ENCODE measurements at places on chromosomes 6 and 20.

DNA sequence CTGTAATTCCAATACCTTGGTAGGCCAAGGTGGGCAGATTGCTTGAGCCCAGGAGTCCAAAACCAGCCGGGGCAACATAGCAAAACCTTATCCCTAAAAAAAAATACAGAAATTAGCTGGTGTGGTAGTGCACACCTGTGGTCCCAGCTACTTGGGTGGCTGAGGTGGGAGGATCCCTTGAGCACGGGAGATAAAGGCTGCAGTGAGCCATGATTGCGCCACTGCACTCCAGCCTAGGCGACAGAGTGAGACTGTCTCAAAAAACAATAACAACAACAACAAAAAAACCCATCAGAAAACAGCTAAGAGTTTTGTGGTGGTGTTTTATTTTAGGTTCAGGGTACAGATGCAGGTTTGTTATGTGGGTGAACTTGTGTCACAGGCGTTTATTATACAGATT is 42.9 kb upstream of the FANCE start:
- no peak for DNase-seq

DNA sequence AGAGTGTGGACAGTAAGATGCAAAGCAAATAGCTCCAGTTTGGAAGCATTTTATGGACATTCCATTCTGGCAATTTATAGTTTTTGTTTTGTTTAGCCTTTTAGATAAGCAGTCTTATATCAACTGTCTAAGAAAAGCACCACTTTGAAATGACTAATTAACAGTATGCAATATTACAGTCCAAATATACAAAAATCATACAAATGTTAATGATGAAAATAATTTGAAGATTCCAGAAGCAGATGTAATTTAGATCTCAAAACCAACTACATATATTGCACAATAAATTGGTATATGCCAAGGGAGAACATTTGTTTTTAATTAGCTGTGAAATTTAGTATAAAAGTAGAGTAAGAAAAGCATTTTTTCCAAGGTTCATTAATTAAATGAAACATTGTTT is 158.8 kb downstream of the KIF6 start:
- no peak for DNase-seq

GRCh38 chr6:37521674-37522073 is 22.0 kb upstream of the CCDC167 start:
- no peak for DNase-seq

GRCh38 chr6:153997221-153997620 is 41.8 kb upstream of the OPRM1 start:
- DNase-seq = no peak

- no peak for DNase-seq
Measured at GRCh38 chr6:108484016-108484415, 76.7 kb upstream of the FOXO3 start.

DNA sequence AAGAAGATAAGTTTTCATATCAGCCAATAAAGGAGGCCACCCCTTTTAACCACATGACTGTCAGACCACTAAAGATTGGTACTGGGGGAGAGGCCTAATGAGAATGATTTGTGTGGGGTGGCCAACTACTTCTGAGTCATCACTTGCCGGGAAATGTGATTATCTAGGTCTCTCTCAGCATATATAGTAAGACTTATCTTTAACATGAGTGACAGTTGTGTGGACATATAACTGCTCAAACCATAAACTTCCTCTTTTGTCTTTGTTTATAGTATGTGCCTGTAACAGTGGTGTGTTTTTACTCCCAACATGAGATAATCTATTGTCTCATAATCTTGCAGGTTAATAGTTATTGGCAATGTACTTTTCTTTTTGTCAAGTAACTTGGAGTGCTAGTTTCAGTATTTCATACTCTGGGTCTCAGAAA is 312.4 kb downstream of the CDKAL1 start:
- DNase-seq = peak; percentile 33

GRCh38 chr6:56838016-56838555 is 116.8 kb upstream of the BEND6 start:
- DNase-seq = no peak

GRCh38 chr6:2505624-2506023 is 245.1 kb downstream of the MYLK4 start:
- no peak for DNase-seq

GRCh38 chr20:17598013-17598550 is 28.2 kb downstream of the DSTN start:
- no peak for DNase-seq

DNA sequence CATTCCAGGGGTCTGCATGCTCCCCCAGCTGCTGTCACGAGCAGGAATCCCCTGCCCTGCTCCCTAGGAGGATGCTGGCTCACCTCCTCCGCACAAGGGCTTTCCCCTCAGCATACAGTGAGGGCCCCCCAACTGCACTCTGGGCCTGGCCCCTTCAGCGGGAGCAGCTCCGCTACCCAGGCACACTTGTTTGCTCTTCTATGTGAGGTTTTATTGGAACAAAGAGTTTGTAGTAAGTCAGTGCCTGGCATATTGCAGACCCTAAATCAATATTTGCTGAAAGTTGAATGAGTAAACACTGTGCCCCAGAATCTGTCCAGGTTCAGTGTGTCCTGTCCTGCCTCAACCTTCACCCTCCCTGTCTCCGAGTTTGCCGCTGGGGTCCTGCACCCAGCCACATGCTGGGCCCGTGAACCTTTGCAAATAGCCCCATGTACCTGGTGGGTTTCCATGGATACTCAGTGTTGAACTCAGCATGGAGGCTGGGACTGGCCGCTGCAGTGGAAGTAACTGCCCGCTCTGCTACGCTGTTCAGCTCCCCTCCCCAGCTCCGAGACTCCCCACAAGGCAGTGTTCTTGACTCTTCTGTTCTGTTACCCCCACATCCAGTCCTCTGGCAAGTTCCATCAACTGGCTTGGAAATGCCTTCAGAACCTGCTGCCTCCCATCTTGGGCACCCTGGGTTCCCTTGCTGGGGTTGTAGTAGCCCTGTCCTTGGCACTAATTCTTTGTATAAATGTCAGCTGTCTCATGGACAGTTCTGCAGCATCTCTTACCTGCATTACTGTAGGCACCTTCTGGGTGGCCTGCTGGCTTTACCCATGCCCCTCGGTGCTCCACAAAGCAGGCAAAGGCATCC is 15.7 kb downstream of the SLC22A1 start:
- no peak for DNase-seq

- DNase-seq = no peak
Measured at GRCh38 chr6:166266336-166266735, 41.9 kb downstream of the PRR18 start.

DNA sequence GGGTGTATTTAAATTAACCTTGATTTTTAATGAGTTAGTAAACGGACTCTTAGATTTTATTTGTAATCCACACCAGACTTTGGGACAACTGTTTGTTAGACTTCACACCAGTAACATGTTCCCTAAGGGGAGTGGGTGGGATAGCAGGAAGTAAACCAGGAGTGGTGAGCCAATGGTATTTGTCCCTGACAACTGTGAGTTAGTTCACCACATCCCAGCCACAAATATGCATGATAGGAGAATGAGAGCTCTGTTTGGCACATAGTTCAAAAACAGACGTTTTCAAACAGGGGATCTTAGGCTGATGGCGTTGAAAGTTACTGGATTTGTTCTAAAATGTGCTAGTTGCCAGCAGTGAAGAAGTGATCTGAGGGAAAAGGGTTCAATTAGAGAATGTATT is 18.7 kb upstream of the COL10A1 start:
- DNase-seq = peak; percentile 83

GRCh38 chr20:40607927-40608326 is 81.1 kb downstream of the MAFB start:
- no peak for DNase-seq

- DNase-seq = no peak
Measured at GRCh38 chr6:41722969-41723529, 12.4 kb downstream of the TFEB start.

DNA sequence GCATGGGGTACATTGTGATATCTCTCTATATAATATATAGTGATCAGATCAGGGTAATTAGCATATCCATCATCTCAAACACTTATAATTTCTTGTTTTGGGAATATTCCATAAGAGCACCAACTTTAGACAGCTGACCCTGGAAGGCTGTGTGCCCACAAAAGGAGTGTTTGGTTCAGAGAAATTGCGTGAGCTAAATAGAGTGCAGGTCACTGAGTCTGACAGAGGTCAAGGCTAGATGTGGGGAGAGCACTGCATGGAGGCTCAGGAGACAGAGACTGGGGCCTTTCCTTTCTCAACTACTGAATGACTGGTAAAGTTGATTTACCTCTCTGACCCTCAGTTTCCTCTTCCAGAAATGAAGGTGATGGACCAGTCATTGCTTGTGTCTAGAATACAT is 114.9 kb upstream of the ADGRF1 start:
- DNase-seq = no peak

DNA sequence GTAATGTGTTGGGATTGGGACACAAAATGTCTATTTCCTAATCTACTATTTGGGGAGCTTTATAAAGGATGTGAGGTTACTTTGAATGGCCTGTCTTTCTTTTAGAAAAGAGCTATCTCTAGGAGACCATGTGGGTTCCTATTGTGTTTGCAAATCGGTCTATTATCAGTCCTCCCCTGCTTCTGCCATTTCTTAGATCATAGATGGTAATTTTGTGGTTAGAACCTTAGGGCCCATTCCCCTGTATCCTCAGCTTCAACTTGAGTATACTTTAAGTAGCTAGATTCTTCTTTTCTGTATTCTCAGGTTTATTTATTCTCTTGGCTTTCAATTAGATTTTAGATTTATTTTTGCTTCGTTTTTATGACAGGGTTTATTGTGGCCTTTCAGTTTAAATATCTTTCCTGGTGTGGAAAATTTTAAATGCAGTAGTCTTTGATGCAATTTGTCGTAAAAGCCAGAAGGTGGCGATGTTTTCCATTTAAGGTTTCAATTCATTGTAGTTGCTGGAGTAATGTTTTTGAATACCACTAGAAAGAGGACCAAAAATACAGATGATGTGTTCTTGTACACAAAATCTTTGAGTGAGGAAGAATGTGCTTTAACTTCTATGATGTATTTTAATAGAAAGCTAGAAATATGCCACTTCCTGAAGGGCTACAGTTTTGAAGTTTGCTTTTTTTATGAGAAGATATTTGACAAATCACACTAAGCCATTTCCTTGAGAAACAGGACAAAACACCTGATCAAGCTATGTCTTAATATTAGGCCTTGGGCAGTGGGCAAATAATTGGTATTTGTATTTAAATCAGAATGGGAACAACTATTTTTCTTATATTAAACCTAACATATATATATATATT is 20.3 kb downstream of the TBPL1 start:
- DNase-seq = peak; percentile 56

DNA sequence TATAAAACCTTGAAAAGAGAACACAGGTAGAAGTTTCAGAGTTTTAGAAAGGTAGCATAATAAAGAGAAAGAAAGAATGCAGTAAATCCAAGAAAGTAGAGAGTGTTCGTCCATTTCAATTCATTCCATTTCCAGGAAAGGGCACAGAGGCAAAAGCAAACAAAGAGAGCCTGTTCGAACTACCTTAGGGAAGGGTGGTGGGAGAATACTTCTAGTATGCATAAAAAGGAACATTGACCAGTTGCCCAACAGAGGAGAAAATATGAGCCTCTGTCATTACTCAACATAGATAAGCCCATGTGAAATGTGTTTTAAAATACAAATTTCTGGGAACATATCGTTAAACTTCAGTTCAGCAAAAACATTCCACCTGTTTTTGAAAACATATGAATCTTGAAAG is 60.6 kb downstream of the CYP39A1 start:
- no peak for DNase-seq

- DNase-seq = peak; percentile 38
Measured at GRCh38 chr6:6856538-6857523, 250.9 kb upstream of the RREB1 start.

DNA sequence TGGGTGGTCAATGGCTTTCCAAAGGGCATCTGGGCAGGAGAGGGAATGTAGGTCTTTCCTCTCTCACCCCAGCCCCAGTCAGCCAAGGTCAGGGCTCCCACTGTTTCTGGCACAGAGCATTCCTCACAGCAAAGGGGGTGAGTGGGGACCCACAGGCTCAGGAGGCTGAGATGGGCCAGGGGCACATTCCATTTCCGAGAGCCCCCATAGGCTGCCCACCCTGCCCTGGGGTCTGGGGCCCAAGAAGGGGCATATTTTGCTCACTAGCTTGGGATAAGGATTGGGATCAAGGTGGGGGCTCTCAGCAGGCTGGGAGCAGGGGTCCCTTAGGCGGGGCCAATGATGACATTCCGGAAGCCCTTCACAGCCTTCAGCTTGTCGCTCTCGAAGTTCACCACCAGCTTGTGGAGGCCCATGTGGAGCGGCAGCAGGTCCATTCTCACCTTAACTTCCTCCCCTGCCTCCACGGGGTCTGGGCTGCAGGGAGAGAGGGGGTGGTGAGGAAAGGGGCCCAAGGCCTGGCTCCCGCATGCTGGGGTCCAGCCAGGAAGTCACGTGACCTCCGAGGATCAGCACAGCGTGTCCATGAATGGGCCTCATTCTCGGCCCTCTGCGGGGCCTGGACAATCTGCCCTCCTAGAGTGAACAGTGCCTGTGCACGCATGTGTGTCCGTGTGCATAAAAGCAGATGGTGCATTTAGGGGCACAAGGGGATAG is 35.0 kb downstream of the TGM2 start:
- DNase-seq = no peak

DNA sequence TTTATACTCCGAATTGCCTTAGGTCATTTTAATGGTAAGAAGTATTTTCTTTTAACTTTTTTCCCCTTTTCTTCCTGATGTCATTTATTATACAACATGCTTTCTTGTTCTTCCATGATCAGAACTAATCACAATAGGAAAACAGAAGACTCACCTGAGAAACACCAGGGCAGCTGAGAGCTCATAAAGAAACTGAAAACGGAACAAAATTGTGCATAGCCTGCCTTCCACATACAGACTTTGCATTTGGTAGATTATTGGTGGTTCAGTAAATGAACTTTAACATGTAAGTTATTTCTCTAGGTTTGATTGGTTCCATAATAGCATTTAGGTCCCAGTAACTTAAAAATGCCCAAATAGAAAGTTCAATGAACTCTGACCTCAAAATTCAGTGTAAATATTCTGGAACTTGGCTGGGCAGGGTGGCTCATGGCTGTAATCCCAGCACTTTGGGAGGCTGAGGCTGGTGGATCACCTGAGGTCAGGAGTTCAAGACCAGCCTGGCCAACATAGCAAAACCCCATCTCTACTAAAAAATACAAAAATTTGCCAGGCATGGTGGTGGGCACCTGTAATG is 161.1 kb upstream of the DTNBP1 start:
- no peak for DNase-seq
